Stimulated activated CD4-positive, alpha-beta T cell treated with anti-CD3 and anti-CD28 coated beads, Interleukin-1b, Interleukin-23, amount 100 ng/mL, for 1 hour (primary cell): ENCODE measurements at places on chromosomes 2 and 18.

DNA sequence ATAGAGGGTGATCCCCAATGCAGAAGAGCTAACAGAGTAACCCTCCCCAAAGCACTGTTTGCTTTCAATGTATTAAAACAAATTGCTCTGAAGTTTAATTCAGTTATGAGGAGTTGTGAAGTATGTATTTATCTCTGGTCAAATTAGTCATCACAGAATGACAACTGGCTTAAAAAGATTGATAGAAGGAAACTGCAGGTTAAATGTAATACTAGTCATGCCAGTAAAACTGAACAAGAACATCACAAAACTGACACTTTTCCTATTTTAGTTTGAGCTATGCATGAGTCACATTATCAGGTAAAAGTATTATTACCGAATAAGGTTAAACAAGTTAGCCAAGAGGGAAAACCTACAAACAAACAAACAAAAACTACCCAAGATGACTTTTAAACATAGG, 99.0 kb upstream of the ACVR1C start:
- DNase-seq: no peak

- DNase-seq: no peak
These were observed 36.5 kb downstream of the EFR3B start for GRCh38 chr2:25078170-25079049.

- no peak for DNase-seq
These were observed 62.3 kb upstream of the TMEM178A start for GRCh38 chr2:39603436-39603835.

- no peak for DNase-seq
These were observed 11.1 kb downstream of the TRAPPC8 start for GRCh38 chr18:31931886-31932240.

GRCh38 chr2:18247282-18248110, 313.0 kb downstream of the RDH14 start:
- no peak for DNase-seq

DNA sequence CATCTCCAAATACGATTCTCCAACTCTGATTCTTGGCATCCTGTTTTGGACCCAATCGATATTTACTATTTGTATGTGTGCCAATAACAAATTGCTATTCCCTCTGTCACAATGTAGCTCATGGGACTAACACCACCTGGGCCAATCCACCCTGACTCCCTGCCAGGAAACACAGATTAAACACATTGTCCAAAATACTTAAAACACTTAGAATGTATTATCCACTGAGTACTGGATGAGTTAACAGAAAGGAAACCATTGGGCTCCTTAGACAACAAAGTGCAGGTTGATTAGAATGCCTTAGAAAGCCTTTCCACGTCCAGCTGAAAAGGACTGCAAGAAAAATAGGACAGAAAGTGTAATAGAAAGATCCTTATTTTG, 79.4 kb upstream of the ARHGAP28 start:
- DNase-seq: no peak

- DNase-seq: no peak
These were observed 102.9 kb downstream of the BCL2 start for GRCh38 chr18:63216516-63217311.

- no peak for DNase-seq
These were observed 46.5 kb downstream of the UNC50 start for GRCh38 chr2:98654699-98655495.

GRCh38 chr2:7586898-7587297, 669.7 kb downstream of the RNF144A start:
- DNase-seq: no peak

GRCh38 chr2:29725610-29726009, 195.8 kb downstream of the ALK start:
- DNase-seq: no peak

- DNase-seq: no peak
These were observed 107.1 kb upstream of the PKDCC start for GRCh38 chr2:41940745-41941063.

GRCh38 chr18:12478269-12479047, 70.7 kb downstream of the PRELID3A start:
- no peak for DNase-seq

DNA sequence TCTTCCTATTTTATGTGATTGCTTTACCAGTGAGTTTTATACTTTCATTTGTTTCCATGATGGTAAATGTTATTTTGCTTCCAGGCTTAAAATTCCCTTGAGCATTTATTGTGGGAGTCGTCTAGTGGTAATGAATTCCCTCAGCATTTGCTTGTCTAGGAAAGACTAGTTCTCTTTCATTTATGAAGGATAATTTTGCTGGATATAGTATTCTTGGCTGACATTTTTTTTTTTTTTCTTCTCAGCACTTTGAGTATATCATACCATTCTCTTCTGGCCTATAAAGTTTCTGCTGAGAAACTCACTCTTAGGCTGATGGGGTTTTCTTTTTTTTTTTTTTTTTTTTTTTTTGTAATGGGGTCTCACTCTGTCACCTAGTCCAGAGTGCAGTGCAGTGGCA, 99.1 kb downstream of the EDAR start:
- DNase-seq: no peak

GRCh38 chr18:3329872-3330271, 67.9 kb downstream of the MYL12B start:
- DNase-seq: no peak

DNA sequence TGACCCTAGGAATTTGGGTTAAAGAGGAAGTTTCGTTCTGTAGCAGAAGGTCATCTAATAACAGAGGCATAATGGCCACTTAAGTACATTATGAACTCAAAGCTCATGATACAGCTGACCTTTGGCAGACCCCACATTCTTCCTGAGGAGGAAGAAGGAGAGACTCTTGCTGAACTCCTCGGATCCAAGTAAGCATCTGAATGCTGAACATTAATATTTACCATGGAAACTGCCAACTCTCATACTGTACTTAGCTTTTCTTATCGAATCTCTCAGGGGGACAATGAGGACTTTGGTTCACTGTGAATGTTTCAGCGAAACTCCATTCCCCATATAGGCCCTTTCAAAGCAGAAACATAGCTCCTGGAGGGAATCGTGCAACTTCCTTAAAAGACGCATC, 781.4 kb upstream of the GYPC start:
- no peak for DNase-seq

DNA sequence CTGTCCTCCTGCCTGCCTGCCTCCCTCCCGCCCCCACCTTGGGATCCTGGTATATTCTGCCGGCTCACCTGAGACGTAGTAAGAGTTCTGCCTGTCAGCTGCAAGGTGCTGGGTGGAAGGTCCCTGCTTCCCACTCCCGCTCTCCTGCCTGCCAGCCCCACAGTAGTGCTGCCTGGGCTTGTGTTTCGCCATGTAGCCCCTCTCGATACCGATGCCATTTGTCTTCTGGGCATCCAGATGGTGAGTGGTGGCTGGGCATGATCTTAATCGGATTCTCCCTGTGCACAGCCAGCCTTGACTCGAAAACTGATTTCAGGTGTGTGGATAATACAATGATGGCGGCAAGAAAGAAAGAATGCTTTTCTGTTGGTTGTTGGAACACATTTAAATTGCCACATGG, 184.9 kb downstream of the AGAP1 start:
- no peak for DNase-seq

DNA sequence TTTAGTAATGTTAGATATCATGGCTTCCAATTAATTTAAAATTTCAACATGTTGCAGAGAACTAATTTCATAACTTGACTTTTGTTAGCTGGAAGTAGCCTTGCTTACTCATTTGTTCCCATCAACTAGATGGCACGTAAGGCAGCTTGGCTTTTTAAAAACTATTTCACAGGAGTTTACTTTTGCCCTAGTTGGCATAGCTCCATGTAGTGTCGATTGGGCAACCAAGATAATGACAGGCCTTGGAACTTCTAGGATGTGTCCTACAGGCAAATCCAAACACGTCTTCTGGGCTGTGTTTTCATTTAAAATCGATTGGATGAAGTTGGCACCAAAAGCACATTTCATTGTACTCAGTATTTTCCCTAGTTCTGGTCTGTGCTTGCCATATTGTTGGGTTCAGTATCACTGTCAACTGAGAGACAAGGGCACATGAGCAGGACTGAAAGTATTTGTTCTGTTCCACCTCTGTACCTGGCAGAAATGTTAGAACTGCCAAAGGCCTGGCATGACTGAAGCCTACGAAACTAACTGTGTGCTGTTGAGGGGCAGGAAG, 29.4 kb downstream of the HADHB start:
- no peak for DNase-seq

- DNase-seq: peak; percentile 29
These were observed 1.3 kb downstream of the PTMA start for GRCh38 chr2:231709636-231709980.

DNA sequence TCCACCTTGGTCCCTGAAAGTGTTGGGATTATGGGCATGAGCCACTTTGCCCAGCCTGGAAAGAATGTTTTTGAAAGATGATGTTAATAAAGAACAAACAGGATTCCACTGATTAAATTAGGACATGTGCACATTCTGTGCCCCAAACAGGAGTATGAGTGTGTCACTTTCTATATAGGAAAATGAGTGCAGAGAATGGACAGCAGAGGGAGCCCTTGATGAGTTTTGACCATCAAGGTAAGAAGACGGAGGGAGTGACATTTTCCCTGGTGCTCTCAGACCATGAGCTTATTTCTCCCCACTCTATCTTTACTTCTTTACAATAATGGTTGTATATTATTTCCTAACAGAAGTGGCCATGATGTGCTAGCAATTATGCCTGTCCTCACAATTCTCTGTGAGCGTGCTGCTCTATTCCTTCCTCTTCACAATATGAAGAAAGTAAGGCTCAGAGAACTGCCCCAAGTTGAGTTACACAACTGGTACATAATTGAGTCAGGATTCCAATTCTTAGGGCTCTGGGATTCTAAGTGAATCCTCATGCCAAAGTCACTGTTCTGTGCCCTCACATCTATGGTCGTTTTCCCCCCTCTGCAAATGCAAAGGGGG, 20.6 kb downstream of the RPL37A start:
- no peak for DNase-seq

DNA sequence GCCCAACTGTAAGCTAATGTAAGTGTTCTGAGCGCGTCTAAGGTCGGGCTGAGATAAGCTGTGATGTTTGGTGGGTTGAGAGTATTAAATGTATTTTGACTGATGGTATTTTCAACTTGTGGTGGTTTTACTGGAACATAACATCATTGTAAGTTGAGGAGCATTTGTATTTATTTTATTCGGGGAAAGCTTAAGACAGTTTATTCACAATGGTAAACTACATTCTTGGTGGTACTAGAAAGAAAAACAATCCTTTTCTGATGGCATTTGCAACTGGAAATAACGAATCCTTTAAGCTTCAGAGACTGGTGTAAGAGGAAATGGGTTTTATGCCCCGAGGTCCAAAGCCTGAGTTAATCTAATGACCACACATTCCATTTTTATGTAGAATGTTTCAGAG, 283.3 kb upstream of the NETO1 start:
- DNase-seq: no peak

DNA sequence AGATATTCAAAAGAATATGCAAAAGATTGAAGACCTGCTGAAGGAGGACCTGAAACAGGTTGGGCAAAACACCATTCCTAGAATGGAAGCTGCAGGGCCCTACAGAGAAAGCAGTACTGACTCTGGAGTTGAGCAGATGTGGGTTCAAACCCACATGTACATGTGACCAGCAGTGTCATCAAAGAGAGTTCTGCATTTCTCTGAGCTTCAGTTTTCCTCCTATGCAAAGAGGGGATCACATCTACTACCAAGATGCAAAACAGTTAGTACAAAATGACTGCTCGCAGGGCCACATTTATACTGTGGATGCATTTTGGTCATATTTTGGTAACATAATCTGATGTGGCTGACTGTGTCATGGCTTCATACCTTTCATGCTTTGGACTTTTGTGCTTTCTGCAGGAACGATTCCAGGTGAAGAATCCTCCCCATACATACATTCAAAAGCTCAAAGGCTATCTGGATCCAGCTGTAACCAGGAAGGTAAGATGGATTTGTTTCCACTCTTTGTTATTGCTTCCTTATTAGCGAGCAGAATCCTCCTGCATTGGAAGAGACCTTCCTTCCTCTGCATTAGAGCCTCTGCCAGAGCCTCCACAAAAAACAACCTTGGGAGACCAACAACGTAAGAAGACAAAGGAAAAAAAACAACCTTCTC, 174.8 kb downstream of the PRPF40A start:
- no peak for DNase-seq

DNA sequence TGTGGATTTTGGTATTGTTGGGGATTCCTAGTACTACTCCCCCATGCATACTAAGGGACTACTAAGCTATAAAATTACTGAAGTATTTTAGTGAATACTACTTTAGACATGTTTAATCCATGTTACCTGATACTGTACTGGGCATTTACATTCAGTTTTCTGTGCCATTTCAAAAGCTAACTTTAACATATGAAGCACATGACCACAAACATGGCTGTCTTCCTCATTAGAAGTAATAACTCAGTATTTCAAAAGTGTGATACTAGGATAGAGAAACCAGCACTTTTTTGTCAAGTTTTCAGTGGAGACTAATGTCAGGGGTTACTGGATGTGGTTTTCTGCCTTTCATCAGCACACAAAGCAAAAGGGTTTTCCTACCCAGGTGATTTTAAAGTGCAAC, 27.9 kb downstream of the WDR33 start:
- no peak for DNase-seq

DNA sequence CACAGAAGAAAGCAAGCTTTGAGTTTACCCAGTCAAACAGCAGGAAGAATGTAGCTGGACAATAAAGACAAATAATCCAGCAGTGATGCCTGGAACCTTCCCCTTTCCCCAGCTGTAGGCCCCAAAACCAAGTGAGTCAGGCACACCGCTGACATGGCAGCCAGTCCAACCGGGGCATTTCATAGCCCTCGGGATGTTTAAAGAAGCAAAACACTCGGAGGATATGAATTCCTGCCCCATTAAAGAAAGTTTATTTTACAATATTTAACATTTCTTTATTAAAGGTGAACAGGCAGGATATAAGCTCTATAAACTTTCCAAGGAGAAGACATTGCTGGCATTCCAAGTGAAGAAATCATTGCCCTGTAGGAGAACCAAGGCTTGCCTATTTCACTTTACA, 507.6 kb upstream of the TNP1 start:
- no peak for DNase-seq

DNA sequence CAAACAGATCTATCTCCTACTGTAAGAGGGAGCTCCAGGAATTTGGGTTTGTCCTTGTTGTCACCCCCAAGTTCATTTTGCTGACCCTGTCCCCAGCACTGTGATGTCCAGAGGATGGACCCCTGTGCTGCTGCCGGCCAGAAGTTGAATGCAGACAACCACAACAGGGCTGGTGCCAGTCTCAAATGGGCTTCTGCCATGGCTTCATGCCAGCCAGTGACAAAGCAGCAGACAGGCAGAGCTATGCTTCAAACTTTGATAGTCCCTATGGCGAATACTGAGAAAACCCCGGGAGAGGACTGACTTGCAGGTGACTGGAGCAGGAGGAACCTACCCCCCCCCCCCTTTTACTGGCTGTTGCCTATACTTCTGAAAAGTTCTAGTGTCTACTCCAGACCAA, 3.2 kb downstream of the SMAD7 start:
- DNase-seq: no peak

- no peak for DNase-seq
These were observed 198.6 kb downstream of the CAMKMT start for GRCh38 chr2:44560352-44560751.

GRCh38 chr18:9683418-9684396, 24.4 kb upstream of the RAB31 start:
- DNase-seq: no peak

- DNase-seq: no peak
These were observed 676 bp downstream of the ACTR2 start for GRCh38 chr2:65228263-65228750.
